ENCODE measurements at places on chromosomes 5 and 9.

DNA sequence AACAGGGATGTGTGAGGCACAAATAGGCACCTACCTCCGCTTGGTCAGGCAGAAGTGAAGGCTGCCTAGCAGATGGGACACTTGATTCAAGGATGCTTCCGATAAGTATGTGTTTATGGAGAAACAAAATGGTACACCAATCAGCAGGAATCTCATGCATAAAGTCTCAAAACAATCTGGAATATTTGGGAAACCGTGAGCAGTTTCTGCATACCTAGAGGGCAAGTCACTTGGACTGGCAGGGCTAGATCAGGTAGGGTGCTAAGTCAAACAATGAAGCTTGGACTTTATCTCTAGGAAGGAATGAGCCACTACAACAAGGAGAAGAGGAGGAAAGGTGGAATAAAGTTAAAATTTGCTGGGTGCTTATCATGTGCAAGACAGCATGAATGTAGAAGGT lies 5.5 kb downstream of the EPB41L4A start:
- no peak for DNase-seq

DNA sequence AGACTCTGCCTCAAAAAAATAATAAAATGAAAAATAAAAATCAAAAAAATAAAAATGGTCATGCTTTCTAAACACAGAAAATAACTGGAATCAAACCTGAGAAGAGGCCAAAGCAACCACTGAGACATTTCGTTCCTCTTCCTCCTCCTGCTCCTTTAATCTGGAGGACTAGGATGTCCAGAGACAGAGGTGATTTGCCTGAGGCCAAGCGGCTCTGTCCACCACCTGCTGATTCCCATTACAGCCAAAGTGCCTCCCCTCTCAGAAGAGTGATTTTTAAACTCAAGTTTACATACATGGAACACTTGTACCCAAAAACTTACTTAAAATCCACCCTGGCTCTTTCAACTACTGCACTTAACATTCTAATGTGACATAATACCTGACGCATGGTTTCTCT lies 65.6 kb downstream of the TLE1 start:
- no peak for DNase-seq

DNA sequence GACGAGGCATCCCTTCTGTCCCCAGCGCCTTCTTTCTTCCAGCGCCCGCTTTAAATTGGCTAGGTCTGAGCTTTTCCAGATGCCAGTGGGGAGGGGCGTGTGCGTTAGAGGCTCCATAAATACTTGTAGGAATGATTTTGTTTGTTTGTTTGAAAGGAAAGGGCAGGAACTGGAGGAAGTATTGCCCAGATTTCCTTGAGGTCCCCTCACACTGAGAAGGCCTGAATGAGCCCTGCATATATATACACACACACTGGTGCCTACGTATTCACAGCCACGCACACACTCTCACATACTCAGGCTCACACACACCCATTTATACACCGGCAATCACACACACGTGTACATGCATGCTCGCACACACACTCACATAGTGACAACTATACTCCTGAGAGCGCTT lies 1.0 kb upstream of the SLIT3 start:
- no peak for DNase-seq

GRCh38 chr5:52481201-52481600 lies 306.5 kb upstream of the ITGA1 start:
- no peak for DNase-seq

GRCh38 chr5:180791611-180792213 lies 10.9 kb downstream of the MGAT1 start:
- DNase-seq: no peak

All from GM04503 (cell line).